ENCODE measurements at places on chromosomes 12 and 14.

GRCh38 chr12:108570743-108571608, 8.6 kb downstream of the ISCU start:
- DNase-seq = no peak

GRCh38 chr14:91207008-91207407, 37.5 kb downstream of the GPR68 start:
- no peak for DNase-seq

- DNase-seq = no peak
Measured at GRCh38 chr12:56728139-56728861, 3.2 kb upstream of the NACA start.

DNA sequence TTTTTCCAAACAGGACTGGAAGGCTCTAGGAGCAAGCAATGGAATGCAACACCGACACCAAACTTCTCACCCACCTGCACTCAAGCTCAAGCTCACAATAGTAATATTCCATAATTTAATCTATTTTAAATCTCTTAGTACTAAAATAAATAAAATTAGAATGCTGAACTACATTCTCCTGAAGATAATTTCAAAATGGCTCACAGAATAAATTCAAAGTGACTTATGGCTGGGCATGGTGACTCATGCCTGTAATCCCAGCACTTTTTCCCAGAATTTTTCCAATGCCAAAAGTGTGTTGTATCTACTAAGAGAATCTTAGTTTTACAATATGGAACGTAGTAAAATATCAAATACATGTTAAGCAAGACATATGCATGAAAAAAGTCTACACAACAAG, 31.5 kb downstream of the DUSP16 start:
- DNase-seq = no peak

GRCh38 chr14:34650786-34651584, 21.0 kb upstream of the SNX6 start:
- no peak for DNase-seq

DNA sequence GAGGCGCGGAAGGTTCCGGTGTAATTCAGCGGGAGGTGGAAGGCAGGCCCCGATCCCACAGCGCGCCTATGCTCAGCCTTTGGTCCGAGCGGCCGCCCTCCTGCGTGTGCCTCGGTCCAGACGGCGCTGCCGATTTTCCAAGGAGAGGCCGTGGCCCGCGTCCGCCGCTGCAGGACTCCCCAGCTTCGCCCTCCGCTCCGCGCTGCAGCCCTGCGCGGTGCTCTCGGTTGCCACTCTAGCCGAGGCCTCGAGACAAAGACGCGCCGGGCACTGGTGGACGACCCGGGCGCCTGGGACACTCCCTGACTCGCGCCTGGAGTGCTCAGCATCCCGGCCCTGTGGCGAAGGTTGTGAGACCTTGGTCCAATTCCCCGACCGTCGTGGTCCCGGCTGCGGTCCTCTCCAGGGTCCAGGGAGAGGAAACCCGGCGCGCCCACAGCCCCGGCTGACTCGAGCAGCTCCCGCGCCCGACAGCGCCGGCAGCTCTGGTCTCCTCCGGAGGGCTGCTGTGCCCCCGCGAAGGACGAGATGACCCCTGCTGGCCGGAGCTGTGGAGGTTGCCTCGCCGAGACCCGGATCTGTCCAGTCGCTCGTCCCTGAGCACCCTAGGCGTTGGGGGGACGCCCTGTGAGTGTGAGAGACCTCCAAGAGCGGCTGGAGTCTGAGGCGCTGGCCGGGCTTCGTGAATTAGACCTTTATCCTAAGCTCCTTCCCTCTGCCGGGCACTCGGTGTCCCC, 6.5 kb downstream of the HOXC12 start:
- no peak for DNase-seq

DNA sequence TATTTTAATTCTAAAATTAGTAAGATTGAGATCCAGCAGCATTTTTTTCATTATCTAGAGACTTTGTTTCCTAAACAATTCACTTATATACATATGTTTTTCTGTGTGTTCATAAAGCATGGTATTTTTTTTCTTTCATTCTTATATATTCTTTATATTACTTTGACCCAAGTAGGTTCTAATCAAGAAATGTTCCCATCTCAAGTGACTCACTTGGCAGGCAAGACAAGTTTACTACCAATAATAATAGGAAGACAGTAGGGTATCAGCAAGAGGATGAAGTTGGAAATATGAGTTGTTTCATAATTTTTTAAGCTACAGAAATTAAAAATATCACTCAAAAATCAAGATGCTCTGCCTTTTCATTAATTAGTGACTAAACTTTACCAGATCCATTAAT, 613.4 kb upstream of the ATP2B1 start:
- DNase-seq = no peak

- no peak for DNase-seq
Measured at GRCh38 chr14:72617391-72618031, 276.4 kb downstream of the DPF3 start.

GRCh38 chr14:105073720-105074600, 8.7 kb upstream of the GPR132 start:
- no peak for DNase-seq

- no peak for DNase-seq
Measured at GRCh38 chr12:47844264-47845019, 24.7 kb upstream of the HDAC7 start.

GRCh38 chr12:124678421-124678893, 111.0 kb upstream of the NCOR2 start:
- no peak for DNase-seq

DNA sequence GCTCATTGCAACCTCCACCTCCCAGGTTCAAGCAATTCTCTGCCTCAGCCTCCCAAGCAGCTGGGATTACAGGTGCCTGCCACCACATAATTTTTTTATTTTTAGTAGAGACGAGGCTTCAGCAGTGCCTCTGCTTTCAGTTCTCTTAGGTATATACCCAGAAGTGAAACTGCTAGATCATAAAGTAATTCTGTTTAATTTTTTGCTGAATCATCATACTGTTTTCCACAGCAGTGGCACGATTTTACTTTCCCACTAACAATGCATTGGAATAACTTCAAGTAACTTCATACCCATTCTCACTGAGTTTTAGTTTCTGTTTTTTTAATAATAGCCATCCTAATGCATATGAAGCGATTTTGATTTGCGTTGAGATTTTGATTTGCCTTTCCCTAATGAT, 148.0 kb upstream of the G2E3 start:
- no peak for DNase-seq

GRCh38 chr12:113077057-113077858, 20.7 kb downstream of the DTX1 start:
- DNase-seq = no peak

GRCh38 chr12:130529781-130530180, 186.3 kb downstream of the RIMBP2 start:
- DNase-seq = no peak

- DNase-seq = no peak
Measured at GRCh38 chr12:131980263-131980662, 30.5 kb downstream of the EP400 start.

- no peak for DNase-seq
Measured at GRCh38 chr14:23950411-23951135, 3.0 kb upstream of the DHRS4 start.

GRCh38 chr14:51844081-51844881, 16.1 kb upstream of the GNG2 start:
- no peak for DNase-seq

DNA sequence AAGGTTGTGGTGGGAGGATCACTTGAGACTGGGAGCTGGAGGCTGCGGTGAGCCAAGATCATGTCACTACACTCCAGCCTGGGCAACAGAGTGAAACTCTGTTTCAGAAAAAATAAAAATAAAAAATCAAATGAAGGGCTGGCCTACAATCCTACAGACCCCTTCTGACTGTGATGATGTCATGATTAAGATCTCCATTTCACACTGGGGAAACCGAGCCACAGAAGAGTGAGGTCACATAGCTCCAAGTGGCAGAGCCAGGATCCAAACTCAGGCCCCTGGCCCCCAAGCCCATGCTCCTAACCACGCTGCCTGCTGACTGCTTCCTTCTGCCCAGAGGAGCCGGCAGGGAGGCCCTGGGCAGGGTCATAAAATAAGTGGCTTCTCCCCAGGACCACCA, 258.0 kb upstream of the FKBP4 start:
- no peak for DNase-seq

GRCh38 chr14:31945701-31946100, 131.4 kb upstream of the ARHGAP5 start:
- no peak for DNase-seq

DNA sequence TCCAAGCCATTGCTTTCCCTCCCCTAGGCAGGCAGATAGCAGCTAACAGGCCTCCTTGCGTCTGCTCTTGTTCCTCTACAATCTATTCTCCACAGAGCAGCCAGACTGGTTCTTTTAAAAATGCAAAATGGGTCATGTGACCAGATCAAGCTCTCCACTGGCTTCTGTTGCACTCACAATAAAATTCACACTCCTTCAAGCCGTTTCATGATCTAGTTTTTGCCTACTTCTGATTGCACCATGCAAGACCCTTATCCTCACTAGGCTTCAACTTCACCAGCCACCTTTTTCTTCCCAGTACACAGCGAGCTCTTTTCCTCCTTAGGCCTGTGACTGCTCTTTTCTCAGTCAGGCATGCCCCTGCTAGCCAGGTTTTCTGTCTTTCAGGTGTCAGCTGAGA, 6.1 kb upstream of the KRAS start:
- DNase-seq = no peak

- DNase-seq = no peak
Measured at GRCh38 chr12:47818007-47818376, 1.7 kb downstream of the HDAC7 start.
